Effector memory CD8-positive, alpha-beta T cell (primary cell): ENCODE measurements at places on chromosomes 6 and 20.
A peak's percentile ranks its signal among the peaks of the same experiment; 100 is the strongest.

- no peak overlapping the region for H3K4me3 ChIP-seq
- no peak overlapping the region for H3K27ac ChIP-seq
- no peak for DNase-seq
- peaks cover 5% of the 10 kb centered on the region for H3K27me3 ChIP-seq
- no peaks in the 10 kb centered on the region for H3K4me1 ChIP-seq
Observed at GRCh38 chr6:148222846-148223245, 119.8 kb upstream of the SASH1 start.

DNA sequence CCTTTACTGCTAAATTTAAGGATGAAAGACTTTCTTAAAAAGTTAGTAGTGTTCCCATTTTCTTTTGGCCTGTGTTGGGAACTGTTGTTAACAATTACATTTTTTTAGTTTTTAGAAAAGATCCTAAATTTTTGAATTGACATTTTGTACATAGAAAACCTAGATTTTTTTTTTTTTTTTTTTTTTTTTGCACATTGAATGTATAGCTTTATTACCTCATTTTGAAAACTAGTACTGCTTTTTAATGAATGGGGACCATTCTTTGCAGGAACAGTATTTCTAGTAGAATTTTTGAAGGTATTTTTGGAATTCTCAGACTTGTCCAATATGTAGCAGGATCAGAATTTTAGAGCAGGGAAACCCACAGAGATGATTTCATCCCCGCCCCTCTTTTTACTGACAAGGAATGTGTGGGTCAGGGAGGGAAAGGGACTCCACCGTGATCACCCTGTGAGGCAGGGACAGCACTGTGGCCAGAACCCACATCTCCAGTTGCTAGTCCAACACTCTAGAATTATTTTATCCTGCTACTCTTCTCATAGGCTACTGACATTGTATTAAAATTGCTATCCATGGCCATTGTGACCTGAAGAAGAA is 154.4 kb upstream of the SUPT3H start:
- no peak overlapping the region for H3K4me3 ChIP-seq
- no peak overlapping the region for H3K27ac ChIP-seq
- DNase-seq: no peak
- H3K4me1 ChIP-seq: no peaks in the 10 kb centered on the region
- H3K27me3 ChIP-seq: no peaks in the 10 kb centered on the region

DNA sequence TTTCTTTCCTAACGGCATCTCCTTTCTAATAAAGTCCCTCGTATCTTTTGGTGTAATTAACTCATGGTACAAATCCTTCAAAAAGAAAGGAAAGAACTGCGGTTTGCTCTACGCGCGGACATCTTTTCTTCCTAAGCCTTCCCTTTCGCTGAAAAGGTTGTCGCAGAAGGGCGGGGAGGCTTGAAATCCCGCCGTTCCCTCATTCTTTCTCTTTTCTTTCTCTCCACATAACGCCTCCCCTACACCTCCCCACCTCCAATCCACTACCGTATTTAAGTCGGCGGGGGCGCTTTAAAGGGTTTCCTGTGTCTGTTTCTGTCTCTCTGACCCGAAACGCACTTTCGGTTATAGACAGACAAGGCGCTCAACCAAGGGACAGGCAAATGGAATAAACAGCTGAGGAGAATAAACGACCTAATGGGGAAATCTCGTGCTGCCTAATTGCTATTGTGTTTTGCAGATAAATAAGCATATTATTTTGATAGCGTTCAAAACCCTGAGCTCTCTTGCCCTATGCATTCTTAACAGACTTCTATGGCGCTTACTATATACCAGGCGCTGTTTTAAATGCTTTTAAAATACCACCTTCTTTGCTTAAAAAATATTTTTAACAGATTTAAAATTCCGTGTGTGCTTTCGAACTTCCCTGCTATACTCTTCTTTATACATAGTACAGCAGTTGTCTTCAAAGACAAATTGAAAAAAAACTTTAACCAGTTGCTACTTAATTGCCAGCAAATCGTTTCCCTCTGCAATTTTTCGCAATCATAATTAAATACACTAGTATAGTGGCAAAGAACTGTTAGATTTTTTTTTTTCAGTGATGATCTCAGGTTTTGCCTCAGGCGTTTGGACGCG is 2.5 kb upstream of the HEY2 start:
- H3K4me3 ChIP-seq: peak overlapping the region; percentile 87
- peak; percentile 64 for DNase-seq
- H3K36me3 ChIP-seq: no peaks in the 10 kb centered on the region

DNA sequence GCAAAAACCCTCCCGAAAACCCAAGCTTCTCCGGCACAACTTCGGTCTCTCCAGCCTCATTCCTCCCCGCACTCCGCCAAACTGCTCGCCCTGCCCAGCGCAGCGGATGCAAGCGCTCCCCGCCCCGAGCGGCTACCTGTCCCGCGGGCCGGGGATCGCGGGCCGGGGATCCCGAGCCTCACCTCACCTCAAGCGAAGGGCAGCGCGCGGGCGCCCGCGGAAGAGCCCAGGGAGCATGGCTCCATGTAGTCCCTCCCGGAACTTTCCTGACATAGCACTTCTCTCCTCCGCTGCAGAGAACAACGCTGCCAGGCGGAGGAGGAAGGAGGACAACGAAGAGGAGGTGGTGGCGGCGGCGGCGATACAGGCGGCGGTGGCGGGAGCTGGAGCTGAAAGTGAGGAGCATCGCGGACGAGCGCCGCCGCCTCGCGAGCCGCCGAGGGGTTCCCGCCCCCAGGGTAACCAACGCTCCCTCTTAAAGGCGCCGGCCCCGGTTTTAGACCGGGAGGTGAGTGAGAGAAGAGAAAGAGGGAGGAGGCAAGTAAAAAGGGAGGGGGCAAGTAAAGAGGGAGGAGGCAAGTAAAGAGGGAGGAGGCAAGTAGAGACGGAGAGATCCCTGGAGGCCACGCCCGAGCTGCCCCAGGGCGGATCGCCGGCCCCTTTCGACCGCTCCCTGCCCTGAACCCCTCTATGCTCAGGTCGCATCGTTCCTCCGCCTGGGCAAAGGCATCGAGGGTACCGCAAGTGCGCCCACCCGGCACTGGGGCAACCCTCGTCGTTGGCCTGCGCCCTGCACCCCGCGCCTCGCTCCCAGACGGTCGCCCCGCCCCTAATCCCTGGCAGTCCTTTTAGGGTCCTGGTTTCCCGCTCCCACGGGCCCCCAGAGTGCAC is at the start of gene GPR63:
GPR63 (minus strand) TSS at position 397 of the 891 bp plus-strand sequence. CDS start 37,746 bp downstream, outside the sequence.
- peak within 1 kb of the TSS; percentile 84 for H3K27ac ChIP-seq
- H3K27me3 ChIP-seq: peaks cover 65% of the 10 kb centered on the region
- peaks cover 6% of the 10 kb centered on the region for H3K4me1 ChIP-seq
- peak; percentile 33 for DNase-seq
- H3K4me3 ChIP-seq: peak within 1 kb of the TSS; percentile 94
- H3K36me3 ChIP-seq: no peaks in the 10 kb centered on the region

GRCh38 chr6:56292505-56293181 is 45.3 kb upstream of the COL21A1 start:
- no peaks in the 10 kb centered on the region for H3K4me1 ChIP-seq
- H3K27me3 ChIP-seq: no peaks in the 10 kb centered on the region
- no peak overlapping the region for H3K4me3 ChIP-seq

- peaks cover 31% of the 10 kb centered on the region for H3K4me1 ChIP-seq
- no peaks in the 10 kb centered on the region for H3K27me3 ChIP-seq
- peak overlapping the region; percentile 41 for H3K4me3 ChIP-seq
Observed at GRCh38 chr6:119076576-119077390, 1.7 kb downstream of the FAM184A start.

GRCh38 chr6:117399924-117400323 is 25.8 kb downstream of the ROS1 start:
- peaks cover under 1% of the 10 kb centered on the region for H3K27me3 ChIP-seq
- no peak for DNase-seq
- no peak overlapping the region for H3K27ac ChIP-seq
- H3K36me3 ChIP-seq: no peaks in the 10 kb centered on the region
- H3K4me3 ChIP-seq: no peak overlapping the region
- no peaks in the 10 kb centered on the region for H3K4me1 ChIP-seq

DNA sequence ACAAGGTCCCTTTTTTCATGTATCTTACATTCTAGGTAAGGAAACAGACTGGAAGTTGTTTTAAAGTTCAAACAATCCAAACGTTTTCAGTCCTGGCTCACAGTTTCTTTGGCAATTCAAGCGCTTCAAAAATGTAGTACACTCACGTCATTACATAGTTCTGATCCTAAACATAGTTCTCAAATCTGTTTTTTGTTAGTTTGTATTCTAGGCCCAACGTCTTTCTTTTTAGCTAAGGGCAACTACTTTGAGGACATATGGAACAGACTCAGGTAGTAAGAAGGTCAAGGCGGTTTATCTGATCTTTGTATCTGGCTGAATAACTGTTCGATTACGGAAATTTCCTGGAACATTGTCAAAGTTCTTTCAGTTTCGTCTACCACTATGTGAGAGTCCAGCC is 36.9 kb upstream of the PLCB4 start:
- H3K27ac ChIP-seq: no peak overlapping the region
- H3K4me3 ChIP-seq: no peak overlapping the region
- H3K4me1 ChIP-seq: no peaks in the 10 kb centered on the region
- H3K36me3 ChIP-seq: no peaks in the 10 kb centered on the region
- H3K27me3 ChIP-seq: no peaks in the 10 kb centered on the region

DNA sequence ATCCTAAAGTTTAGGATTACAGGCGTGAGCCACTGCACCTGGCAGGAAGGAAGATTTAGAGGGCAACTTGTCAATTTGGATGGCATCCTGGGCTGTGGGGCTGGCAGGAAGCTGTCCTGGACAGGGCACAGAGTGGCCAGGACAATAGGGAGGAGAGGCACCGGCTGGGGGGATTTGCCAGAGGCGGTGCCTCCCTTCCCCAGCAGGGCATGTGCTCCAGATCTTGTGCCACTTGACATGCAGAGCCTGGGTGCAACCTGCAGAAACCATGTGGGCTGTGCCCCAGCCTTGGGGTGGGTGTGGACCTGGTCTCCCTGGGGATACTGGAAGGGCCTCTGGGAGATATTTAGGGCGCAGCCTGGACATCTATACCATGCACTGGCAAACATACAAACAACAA is 58.6 kb upstream of the EEF1A1 start:
- no peak for DNase-seq
- peaks cover 8% of the 10 kb centered on the region for H3K4me1 ChIP-seq
- H3K4me3 ChIP-seq: no peak overlapping the region
- no peaks in the 10 kb centered on the region for H3K27me3 ChIP-seq

DNA sequence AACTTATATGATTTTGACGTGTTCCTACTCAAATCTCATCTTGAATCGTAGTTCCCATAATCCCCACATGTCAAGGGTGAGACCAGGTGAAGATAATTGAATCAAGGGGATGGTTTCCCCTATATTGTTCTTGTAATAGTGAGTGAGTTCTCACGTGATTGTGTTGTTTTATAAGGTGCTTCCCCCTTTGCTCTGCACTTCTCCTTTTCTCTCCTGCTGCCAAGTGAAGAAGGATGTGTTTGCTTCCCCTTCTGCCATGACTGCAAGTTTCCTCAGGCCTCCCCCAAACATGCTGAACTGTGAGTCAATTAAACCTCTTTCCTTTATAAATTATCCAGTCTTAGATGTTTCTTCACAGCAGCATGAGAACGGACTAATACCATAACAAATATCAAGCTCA is 83.2 kb downstream of the MANEA start:
- no peak for DNase-seq
- peaks cover 5% of the 10 kb centered on the region for H3K27me3 ChIP-seq
- no peak overlapping the region for H3K4me3 ChIP-seq
- no peaks in the 10 kb centered on the region for H3K4me1 ChIP-seq
- H3K27ac ChIP-seq: no peak overlapping the region

DNA sequence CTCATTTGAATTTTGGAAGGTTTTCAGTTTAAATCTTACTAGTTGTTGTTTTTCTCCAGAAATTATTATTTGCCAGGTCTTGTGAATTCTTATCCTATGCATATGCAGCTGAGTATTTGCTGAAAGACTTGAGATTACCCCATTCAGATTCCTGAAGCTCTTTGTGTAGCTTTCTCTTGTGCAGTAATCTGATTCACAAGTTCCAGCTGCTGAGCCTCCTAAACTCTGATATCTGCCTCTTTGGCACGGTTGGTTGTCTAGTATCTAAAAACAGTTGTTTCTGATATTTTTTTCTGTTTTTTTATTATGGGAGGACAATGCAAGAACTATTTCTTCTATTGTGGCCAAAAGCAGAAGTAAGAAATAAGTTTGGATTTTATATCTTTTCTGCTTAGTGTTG is 863.9 kb upstream of the MANEA start:
- no peak overlapping the region for H3K4me3 ChIP-seq
- no peak overlapping the region for H3K27ac ChIP-seq
- no peaks in the 10 kb centered on the region for H3K27me3 ChIP-seq
- no peak for DNase-seq
- no peaks in the 10 kb centered on the region for H3K4me1 ChIP-seq

- no peak overlapping the region for H3K4me3 ChIP-seq
- DNase-seq: no peak
- no peak overlapping the region for H3K27ac ChIP-seq
- no peaks in the 10 kb centered on the region for H3K4me1 ChIP-seq
Observed at GRCh38 chr6:30267423-30267822, 54.2 kb upstream of the TRIM26 start.

DNA sequence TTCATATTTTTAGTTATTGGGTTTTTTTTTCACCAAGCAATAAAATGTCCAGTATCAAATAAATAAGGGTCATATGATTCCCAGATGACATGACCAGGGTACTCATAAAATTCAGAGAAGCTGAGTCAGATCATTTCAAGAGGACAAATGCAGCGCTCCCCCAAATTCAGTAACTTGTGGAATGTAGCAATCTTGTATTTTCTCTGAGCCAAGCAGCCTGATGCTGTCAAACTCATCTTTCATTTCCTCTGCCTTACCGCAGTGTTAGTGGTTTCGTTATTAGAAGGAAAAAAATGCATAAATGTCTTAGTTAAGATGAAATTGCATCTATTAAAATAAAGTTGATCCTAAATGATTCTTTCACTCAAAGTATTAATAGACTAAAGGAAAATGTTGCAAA is 57.8 kb upstream of the EDN1 start:
- H3K27me3 ChIP-seq: peaks cover 12% of the 10 kb centered on the region
- H3K27ac ChIP-seq: no peak overlapping the region
- H3K4me1 ChIP-seq: peaks cover 11% of the 10 kb centered on the region

GRCh38 chr20:17538517-17539170 is 7.5 kb upstream of the BFSP1 start:
- no peak overlapping the region for H3K27ac ChIP-seq
- H3K27me3 ChIP-seq: peaks cover 35% of the 10 kb centered on the region
- DNase-seq: no peak
- H3K36me3 ChIP-seq: peaks cover 2% of the 10 kb centered on the region
- no peak overlapping the region for H3K4me3 ChIP-seq

- DNase-seq: no peak
- H3K4me1 ChIP-seq: peaks cover 37% of the 10 kb centered on the region
- H3K27ac ChIP-seq: peak overlapping the region; percentile 95
- H3K4me3 ChIP-seq: peak overlapping the region; percentile 74
Observed at GRCh38 chr20:53872081-53872541, 198.3 kb downstream of the BCAS1 start.

GRCh38 chr6:101777646-101778045 is 384.1 kb downstream of the GRIK2 start:
- DNase-seq: no peak
- no peak overlapping the region for H3K27ac ChIP-seq

DNA sequence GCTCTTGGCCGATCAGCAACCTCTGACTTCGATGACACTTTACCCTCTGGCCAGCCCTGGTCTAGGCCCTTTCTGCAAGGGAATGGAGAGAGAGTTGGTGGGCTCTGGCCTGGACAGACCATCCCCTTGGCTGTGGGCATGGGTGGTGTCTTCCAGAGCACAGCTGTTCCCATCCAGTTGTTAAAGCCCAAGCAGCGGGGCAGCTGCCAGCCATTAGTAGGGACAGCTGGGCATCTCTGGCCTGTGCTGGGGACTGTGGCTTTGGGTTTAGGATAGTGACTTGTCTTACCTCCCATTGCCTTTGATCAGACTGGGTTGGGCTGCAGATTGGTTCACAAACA is 2.8 kb downstream of the CDC25B start:
- peak overlapping the region; percentile 96 for H3K27ac ChIP-seq
- peaks cover 84% of the 10 kb centered on the region for H3K36me3 ChIP-seq
- DNase-seq: no peak
- no peaks in the 10 kb centered on the region for H3K27me3 ChIP-seq
- H3K4me1 ChIP-seq: peaks cover 62% of the 10 kb centered on the region
